ENCODE measurements at places on chromosomes 7 and 10.
A peak's percentile ranks its signal among the peaks of the same experiment; 100 is the strongest.

GRCh38 chr10:49612513-49613164 lies 1.2 kb upstream of the CHAT start:
- DNase-seq: peak; percentile 47

GRCh38 chr7:74708569-74709275 lies 51.2 kb downstream of the GTF2I start:
- no peak for DNase-seq

GRCh38 chr10:52574697-52575096 lies 197.9 kb downstream of the MBL2 start:
- DNase-seq: no peak

GRCh38 chr7:15832996-15833395 lies 146.5 kb upstream of the MEOX2 start:
- no peak for DNase-seq

DNA sequence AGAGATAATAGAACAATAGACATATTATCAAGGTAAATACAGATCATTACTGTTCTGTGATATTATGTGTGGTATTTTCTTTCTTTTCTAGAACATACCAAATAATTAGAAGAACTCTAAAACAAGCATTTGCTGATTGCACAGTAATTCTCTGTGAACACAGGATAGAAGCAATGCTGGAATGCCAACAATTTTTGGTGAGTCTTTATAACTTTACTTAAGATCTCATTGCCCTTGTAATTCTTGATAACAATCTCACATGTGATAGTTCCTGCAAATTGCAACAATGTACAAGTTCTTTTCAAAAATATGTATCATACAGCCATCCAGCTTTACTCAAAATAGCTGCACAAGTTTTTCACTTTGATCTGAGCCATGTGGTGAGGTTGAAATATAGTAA lies 185.5 kb downstream of the CFTR start:
- no peak for DNase-seq

DNA sequence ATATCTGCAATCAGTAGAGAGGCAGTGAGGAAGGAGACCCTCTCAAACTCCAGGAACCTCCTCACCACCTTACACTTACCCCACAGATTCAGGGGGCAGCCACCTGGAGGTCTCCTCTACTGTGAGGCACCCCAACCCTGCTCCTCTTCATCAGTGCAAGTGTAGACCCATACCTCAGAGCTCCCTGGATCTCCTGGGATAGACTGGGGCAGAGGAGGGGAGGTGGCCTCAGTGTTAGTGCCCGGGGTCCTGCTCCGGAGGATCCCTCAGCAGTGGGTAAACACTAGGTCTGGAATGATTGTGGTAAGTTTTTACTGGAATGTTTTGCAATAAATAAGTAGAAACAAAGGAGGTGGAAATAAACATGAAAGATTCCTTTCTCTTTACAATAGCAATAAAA lies 31.1 kb downstream of the ANTXRL start:
- no peak for DNase-seq

DNA sequence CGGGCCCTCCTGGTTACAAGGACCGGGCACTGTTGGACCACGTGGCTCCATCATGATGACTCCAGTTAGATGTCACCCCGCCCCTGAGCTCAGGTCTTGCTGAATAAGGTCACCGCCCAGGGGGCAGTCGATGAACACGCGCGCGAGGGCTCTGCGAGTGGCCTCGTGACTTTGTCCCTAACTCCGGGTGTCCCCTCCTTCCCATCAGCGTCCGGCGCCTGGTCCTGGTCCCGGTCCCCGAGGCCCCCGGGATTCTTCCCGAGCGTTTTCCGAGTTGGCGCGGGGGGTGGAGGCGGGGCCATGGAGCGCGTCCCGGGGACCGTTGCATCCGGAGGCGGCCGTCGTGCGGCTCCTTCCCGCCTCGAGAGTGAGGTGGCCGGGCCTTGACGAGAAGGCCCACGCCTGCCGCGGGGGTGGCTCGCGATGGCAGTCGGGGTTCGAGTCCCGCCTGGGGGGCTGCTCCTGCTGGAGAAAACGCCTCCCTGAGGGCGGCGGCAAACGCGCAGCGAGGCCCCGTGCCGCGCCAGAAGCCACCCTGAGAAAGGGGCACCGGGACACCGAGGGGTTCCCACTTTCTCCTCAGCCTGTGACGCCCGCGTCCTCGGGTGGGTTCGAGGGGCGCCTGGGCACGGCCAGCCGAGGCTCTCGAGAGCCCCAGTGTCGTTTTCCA lies 569 bp upstream of the NPTX2 start:
- DNase-seq: no peak

- no peak for DNase-seq
Observed at GRCh38 chr7:129769866-129770808, 158.6 kb downstream of the NRF1 start.

DNA sequence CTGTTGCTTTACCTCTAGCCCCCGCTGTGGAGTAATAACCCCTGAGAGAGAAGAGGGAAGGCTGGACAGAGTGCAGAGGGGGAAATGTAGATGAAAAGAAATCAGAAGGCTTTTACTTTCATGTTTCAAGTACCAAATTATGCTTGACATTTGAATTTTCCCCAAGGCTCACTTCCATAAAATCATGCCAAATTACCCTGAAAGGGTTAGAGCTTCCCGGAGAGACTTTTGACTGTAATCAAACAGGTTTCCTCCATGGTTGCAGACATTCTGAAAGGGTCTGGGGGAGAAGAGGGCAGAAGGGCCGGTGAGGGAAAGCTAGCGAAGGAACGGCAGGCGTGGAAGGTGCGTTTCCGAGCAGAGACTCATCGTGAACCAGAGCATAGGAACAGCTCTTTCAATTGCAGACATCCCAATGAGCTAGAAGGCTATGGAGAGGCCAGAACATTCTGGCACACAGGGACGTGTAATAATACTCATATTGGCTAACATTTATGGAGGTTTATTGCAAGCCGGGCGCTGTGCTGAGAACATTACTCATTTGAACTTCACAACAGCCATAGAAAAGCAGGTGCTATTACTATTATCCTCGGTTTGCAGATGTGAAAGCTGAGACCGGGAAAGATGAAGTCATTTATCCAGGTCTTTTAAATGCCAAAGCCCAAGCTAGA lies 620.8 kb upstream of the AUTS2 start:
- DNase-seq: no peak

DNA sequence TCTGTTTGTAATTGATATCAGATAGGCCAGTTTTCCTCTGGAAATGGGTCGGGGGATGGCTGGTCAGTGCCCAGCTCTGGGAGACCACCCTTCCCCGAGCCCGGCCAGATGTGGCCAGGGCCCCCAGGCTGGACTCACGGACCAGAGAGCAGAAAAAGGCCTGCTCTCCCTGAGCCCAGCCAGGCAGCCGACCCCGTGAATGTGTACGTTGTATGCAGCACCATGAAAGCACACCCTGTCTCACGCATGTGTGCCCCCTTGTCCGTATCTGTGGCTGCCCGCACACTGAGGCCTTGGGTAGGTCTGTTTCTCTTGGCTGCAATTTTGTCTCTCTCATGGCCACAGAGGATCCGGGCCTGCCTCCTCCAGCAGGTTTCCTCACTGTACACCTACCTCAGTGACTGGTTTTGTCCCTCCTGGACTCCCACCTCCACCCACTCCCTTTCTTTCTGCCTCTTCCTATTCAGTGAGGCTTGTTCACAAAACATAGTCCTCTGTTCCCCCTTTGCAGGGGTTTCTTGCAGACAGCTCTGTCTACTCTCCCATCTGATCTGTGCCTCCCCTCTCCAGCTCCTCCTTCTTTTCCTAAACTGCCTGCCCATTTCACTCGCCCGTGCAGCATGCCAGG lies 23.6 kb upstream of the ANKRD2 start:
- no peak for DNase-seq

- no peak for DNase-seq
Observed at GRCh38 chr10:96233959-96234358, 37.4 kb downstream of the BLNK start.

GRCh38 chr7:37545619-37546534 lies 97.2 kb upstream of the ELMO1 start:
- DNase-seq: no peak

DNA sequence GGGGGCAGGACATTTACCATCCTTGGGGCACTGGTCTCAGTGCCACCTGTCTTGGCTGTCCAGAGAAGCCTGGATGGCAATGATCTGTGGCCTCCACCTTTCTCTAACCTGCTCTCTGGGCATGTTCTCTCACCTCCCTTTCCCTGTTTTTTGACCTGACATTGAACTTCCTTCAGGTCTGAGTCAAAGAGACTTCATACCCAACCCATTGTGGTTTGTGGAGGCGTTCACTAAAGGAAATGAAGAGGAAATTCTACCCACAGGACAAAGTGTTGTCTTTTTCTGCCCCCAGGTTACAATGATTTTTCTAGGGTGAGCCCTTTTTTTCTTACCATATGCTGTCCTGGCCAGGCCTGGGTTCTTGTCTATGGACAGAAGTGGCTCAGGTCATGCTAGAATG lies 76.6 kb downstream of the CYP26A1 start:
- DNase-seq: no peak

DNA sequence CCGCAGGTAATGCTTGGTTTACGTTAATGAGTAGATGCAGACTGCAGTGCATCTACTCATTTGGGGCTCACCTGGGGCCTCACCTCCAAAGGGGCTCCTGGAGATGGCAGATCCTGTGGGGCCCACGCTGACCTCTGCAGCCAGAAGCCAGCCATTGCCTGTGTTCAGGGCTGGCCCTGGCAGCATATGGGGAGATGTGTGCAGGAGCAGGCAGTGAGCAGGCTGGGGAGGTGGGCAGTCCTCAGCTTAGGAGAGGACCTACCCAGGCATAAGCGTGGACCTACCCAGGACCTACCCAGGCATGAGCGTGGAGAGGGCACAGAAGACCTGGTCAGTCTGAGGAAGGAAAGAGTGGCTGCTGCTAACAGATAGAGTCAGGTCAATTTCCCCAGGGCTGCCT lies 178.5 kb downstream of the PTPRN2 start:
- no peak for DNase-seq

GRCh38 chr10:92688927-92689662 lies 660 bp upstream of the HHEX start:
- peak; percentile 57 for DNase-seq

DNA sequence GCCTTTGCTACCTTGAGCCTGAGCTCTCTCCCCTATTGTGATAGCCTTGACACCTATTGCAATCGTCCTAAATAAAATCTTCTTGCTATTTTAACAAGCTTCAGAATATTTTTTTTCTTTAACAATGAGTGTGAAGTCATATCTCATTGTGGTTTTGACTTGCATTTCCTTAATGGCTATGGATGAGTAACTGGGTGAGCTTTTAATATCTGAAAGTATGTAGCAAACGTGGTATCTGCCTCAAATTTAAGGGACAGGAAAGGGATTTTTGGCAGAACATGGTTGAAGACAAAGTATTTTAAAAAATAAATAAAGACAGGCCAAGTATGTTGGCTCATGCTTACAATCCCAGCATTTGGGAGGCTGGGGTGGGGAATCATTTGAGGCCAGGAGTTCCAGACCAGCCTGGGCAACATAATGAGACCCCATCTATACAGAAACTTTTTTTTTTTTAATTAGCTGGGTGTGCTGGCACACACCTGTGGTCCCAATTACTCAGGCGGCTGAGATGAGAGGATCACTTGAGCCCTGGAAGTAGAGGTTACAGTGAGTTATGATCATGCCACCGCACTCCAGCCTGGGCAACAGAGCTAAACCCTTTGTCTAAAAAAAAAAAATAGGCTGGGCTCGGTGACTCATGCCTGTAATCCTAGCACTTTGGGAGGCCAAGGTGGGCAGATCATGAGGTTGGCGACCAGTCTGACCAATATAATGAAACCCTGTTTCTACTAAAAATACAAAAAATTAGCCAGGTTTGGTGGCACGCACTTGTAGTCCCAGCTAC lies 319.3 kb upstream of the NRP1 start:
- no peak for DNase-seq

DNA sequence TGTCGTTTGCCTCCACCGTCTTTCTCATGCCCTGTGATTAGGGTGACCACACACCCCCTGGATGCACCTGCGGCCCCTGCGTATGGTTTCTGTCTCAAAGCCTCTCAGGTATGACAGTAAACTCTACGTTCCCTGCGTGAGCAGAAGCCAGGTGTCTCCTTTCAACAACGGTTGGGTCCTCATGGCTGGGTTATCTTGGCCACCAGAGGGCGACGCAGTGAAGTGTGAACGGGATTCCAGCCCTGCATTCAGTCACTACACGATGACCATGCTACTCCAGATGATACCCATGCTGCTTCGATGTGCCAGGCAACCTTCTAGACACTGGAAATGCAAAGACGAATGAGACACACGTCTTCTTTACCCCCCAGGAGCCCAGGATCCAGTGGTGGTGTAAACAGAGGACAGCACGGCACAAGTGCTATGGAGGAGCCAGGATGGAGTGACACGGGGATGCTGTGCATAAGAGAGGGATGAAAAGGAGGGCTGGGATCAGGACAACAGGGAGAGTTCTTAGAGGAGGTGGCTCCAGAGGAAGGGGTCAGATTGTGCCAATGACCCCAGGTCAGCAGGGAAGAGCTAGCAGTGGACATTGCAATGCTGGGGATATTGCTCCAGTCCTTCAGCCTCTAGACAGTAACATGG lies 228.1 kb upstream of the PFKP start:
- peak; percentile 44 for DNase-seq

DNA sequence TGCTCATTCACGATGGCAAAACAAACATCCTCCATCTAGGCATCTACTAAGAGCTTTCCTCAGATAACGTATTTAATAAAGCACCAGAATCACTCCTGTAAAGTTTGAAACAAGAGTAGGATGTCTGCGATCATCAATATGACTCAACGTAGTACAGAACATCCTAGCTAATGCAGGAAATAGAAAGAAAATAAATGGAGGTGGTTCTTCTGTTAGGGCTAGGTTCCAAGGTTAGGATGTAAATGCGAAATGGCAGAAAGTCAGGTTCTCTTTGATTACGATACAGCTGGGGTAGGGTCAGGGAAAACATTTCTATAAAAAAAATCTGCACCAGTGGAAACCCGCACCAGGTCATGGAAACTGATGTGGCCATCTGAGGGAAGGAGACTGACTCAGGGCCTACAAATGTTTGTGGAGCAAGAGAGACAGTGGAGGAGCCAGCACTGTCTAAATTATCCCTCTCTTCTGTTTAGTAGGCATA lies 29.1 kb downstream of the CCDC6 start:
- no peak for DNase-seq

- no peak for DNase-seq
Observed at GRCh38 chr7:23925088-23925487, 215.1 kb downstream of the STK31 start.

- no peak for DNase-seq
Observed at GRCh38 chr10:63542835-63543575, 21.8 kb downstream of the REEP3 start.

DNA sequence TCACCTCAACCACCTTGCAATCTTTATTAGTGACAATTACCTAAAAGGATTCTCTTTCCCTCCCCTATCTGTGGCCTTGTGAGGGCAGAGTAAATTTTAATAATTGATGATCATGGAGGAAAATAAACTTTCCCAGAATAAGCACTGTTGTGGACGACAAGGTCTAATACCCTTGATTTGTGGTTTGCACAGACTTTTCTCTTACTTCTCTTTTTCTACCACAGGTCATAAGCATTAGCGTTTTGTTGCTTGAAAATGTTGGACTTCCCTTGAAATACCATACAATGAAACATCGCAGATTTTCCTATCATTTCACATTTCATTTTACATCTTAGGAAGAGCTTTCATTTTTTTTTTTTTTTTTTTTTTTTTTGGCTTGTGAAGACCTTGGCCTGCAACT lies 188.1 kb upstream of the TMEM72 start:
- DNase-seq: no peak

Data from activated naive CD4-positive, alpha-beta T cell treated with anti-CD3 and anti-CD28 coated beads, Interleukin-2, amount 50 U/mL, for 72 hours (primary cell).